Trophoblast cell (in vitro differentiated cells and primary cell): ENCODE measurements at places on chromosomes 16 and 17.

GRCh38 chr17:77793971-77794235 is 164.6 kb upstream of the TNRC6C start:
- H3K27ac ChIP-seq = no peak overlapping the region
- no peak for DNase-seq
- H3K4me1 ChIP-seq = peaks cover 5% of the 10 kb centered on the region
- no peaks in the 10 kb centered on the region for H3K36me3 ChIP-seq
- no peak overlapping the region for H3K4me3 ChIP-seq
- H3K27me3 ChIP-seq = peaks cover 4% of the 10 kb centered on the region

- no peak overlapping the region for H3K4me3 ChIP-seq
- no peak overlapping the region for H3K27ac ChIP-seq
- H3K4me1 ChIP-seq = no peaks in the 10 kb centered on the region
- no peaks in the 10 kb centered on the region for H3K36me3 ChIP-seq
These were observed 46.3 kb downstream of the TANGO6 start for GRCh38 chr16:68889508-68890150.

DNA sequence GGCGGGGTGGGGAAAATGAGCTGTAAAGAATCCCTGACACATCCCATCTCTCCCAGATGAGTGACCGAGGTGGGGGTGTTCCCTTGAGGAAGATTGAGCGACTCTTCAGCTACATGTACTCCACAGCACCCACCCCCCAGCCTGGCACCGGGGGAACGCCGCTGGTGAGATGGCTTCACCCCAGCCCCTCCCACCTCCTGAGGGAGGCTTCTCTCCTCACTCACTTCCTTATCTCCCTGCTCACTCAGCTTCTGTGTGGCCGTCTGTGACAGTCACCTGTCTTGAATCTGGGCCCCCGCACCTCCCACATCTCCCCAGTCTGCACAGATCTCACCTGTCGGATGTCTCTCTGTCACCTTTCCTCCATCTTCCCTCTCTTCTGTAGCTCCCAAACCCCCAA is 13.4 kb downstream of the PDK2 start:
- H3K27ac ChIP-seq = no peak overlapping the region
- peaks cover 6% of the 10 kb centered on the region for H3K36me3 ChIP-seq
- H3K4me3 ChIP-seq = no peak overlapping the region
- no peak for DNase-seq
- no peaks in the 10 kb centered on the region for H3K27me3 ChIP-seq

DNA sequence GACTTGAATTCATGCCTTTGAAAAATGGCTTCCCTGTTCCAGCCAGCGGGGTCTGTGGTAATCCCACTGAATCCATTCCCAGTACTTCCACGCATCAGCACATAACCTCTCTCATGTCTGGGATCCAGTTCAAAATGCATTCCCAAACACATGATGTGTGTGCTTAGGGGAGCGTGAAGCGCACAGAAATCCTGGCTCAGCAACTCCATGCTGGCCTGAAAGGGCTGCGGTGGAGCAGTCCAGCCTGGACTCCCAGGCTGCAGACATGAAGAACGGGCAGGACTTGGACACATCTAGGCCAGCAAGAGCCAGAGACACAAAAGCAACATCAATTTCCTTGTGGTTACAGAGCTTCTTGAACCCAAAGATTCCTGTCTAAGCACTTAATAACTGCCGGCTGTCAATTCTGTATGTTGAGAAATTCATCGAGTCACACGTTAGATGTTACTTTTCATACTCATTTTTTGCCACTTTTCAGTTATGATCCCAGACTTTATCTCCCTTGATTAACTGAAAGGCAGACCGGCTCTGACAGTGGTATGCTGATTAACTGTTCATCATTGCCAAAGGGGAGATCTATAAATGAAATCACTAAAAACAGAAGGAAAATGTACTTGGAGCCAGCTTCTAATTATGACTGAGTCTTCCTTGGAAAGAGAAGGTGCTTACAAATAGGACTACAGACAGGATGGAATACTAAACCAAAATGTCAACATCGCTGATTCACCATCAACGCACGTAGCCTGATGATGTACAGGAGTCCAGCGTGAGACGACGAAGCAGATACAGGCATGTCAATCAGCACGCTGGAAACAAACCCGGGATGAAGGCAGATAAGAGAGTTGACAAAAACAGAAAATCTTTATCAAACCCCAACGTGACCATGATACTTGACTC is 23.0 kb downstream of the NSMCE1 start:
- H3K4me3 ChIP-seq = no peak overlapping the region
- H3K27me3 ChIP-seq = no peaks in the 10 kb centered on the region
- peak; percentile 55 for DNase-seq
- H3K36me3 ChIP-seq = no peaks in the 10 kb centered on the region

- H3K4me3 ChIP-seq = no peak overlapping the region
- no peak overlapping the region for H3K27ac ChIP-seq
- no peak for DNase-seq
These were observed 109.9 kb downstream of the METRNL start for GRCh38 chr17:83189044-83190003.

- H3K27me3 ChIP-seq = no peaks in the 10 kb centered on the region
- no peaks in the 10 kb centered on the region for H3K36me3 ChIP-seq
- no peaks in the 10 kb centered on the region for H3K4me1 ChIP-seq
- DNase-seq = no peak
These were observed 22.1 kb upstream of the ERCC4 start for GRCh38 chr16:13897806-13898205.

DNA sequence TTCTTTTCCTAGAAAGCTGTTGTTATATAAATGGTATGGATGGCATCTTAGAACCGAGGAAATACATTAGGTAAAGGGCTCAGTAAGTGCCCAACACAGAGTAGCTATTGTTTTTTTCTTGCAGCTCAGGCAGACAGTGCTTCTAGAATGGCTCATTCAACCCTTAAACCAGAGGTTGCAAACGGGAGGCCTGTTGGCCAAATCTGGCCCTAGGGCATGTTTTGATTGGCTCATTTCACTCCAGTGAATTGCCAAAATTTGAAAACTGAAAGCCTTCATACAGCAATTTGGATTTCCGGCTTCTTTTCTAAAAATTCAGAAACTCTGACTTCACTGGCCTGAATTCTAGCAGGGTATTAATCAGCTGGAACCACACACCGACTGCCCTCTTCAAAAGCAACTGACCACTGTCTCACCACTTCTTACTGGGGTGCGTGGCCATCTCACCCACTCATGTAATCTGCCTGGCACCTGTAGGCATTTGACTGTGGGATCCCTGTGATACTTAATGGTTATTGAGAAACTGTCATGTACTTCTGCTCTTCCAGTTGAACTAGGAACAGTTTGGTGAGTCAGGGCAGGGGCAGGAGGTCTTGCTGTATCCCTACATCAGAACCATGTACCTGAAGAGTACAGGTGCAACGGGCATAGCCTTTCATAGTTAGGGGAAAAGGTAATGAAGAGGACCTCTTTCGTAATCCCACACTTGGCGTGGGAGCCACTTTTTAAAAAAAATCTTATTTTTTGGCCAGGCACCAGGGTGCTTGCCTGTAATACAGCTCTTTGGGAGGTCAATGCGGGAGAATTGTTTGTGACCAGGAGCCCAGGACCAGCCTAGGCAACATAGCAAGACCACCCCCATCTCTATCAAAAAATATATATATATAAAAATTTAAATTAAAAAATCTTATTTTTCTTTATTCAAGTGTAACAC is 53.6 kb upstream of the SCNN1B start:
- H3K27me3 ChIP-seq = no peaks in the 10 kb centered on the region
- no peak for DNase-seq

DNA sequence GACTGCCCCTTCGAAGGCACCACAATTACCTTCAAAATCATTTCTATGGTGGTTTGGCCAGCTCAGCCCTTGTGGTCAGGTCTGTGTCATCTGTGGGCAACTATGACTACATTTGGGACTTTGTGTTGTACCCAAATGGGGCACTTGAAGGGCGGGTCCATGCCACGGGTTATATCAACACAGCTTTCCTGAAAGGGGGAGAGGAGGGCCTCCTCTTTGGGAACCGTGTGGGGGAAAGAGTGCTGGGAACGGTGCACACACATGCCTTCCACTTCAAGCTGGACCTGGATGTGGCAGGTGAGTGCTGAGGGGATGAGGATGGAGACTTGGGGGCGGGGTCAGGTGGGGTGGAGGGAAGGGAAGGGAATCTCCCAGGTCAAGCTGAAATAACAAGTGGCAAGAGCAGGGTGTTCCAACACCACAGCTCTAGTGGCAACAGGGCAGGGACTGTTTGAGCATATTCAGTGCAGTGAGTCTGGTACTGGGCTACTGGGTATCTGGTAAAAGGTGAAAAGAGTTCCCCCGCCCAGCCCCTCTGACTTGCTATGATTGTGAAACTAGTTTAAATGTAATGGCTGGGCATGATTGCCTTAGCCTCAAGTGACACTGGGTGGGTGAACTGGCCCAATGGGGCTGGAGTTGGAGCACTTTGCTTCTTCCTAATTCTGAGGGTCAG is 1.7 kb downstream of the AOC2 start:
- no peak overlapping the region for H3K4me3 ChIP-seq
- DNase-seq = no peak

GRCh38 chr16:75083813-75084212 is 32.8 kb downstream of the LDHD start:
- H3K27me3 ChIP-seq = no peaks in the 10 kb centered on the region
- peaks cover 2% of the 10 kb centered on the region for H3K36me3 ChIP-seq
- H3K4me1 ChIP-seq = peaks cover 5% of the 10 kb centered on the region
- H3K4me3 ChIP-seq = no peak overlapping the region
- no peak overlapping the region for H3K27ac ChIP-seq

DNA sequence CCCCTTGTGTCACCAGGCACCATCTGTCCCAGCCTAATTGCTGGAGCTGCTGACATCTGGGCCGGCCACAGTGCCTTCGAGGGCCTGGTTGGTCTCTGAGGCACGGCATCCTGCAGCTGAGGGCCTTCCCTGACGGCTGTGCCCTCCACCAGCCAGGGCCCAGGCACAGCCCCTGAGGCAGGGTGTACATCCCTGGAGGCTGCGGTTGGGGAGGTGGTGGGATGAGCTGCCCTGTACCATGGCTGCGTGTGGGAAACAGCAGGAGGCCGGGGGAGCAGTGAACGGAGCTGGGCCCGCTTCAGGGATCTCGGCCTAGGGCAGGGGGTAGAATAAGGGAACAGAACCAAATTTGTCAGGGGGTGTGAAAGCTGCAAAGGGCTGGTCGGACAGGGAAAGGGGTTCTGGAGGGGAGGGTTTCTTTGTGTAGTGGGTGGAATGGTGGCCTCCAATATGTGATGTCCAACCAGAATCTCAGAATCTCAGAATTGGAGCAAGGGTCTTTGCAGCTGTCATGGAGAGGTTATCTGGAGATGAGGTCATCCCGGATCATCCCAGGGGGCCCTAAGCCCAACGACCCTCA is 10.0 kb upstream of the SLC38A10 start:
- H3K4me1 ChIP-seq = peaks cover 25% of the 10 kb centered on the region
- no peak for DNase-seq
- H3K27ac ChIP-seq = no peak overlapping the region
- H3K4me3 ChIP-seq = no peak overlapping the region
- H3K27me3 ChIP-seq = no peaks in the 10 kb centered on the region
- H3K36me3 ChIP-seq = no peaks in the 10 kb centered on the region

DNA sequence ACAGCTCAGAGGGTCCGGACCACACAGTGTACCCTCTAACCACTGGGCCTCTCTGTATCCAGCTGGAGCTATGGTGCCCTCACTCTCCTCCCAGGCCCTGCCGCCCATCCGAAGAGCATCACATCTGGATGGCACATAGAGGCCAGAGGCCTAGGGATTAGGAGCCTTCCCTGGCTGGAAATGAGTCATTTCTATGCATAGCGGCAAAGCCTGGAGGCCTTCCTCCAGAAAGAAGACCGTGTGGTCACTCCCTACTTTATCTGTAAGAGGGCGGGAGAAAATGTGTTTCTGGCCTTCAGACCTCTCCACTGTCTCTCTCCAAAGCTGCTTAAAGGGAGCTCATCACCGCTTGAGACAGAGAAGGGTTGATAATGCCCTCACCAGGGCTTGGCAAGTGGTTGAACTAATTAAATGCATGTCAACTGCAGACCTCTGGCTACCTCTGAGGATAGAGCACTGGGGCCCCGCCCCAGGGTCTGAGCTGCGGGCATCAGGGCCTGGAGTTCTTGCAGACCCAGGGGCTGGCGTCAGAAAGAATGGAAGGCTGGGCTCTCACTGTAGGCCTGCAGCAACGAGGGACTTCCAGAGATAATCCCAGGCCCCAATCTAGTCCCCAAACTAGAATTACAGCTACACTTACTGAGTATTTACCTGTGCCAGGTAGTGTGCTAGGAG is 122.2 kb downstream of the IRX5 start:
- peaks cover 20% of the 10 kb centered on the region for H3K27me3 ChIP-seq
- H3K4me1 ChIP-seq = no peaks in the 10 kb centered on the region
- H3K4me3 ChIP-seq = no peak overlapping the region
- H3K27ac ChIP-seq = no peak overlapping the region

GRCh38 chr17:1164935-1165556 is 14.7 kb downstream of the ABR start:
- H3K27ac ChIP-seq = no peak overlapping the region
- H3K27me3 ChIP-seq = no peaks in the 10 kb centered on the region
- DNase-seq = no peak
- no peaks in the 10 kb centered on the region for H3K4me1 ChIP-seq
- no peak overlapping the region for H3K4me3 ChIP-seq

- no peak overlapping the region for H3K27ac ChIP-seq
- H3K27me3 ChIP-seq = no peaks in the 10 kb centered on the region
- H3K36me3 ChIP-seq = no peaks in the 10 kb centered on the region
- no peaks in the 10 kb centered on the region for H3K4me1 ChIP-seq
- no peak overlapping the region for H3K4me3 ChIP-seq
These were observed 18.8 kb upstream of the GAA start for GRCh38 chr17:80082403-80083135.

GRCh38 chr17:3048727-3049471 is 14.5 kb downstream of the OR1D5 start:
- DNase-seq = peak; percentile 98
- H3K36me3 ChIP-seq = no peaks in the 10 kb centered on the region
- H3K27me3 ChIP-seq = no peaks in the 10 kb centered on the region
- H3K4me3 ChIP-seq = peak overlapping the region; percentile 78
